ENCODE measurements at places on chromosomes 7 and 10.
A peak's percentile ranks its signal among the peaks of the same experiment; 100 is the strongest.

DNA sequence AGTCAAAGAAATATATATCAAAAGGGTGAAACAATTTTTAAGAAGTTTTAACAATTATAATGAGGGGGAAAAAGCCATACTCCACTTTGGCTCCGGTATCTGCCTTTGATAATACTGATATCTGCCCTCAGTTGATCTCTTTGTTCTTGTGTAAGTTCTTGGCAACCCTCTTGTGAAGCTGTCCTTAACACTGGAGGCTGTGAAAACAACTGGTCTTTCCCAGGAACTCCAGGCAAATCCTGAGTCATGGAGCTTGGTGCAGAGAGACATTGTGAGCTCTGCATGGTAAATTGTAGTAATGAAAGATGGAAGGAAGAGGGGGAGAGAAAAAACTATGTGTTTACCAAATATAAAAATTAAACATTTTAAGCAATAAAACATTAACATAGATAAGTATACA is 11.9 kb upstream of the ERVW-1 start:
- DNase-seq = no peak

DNA sequence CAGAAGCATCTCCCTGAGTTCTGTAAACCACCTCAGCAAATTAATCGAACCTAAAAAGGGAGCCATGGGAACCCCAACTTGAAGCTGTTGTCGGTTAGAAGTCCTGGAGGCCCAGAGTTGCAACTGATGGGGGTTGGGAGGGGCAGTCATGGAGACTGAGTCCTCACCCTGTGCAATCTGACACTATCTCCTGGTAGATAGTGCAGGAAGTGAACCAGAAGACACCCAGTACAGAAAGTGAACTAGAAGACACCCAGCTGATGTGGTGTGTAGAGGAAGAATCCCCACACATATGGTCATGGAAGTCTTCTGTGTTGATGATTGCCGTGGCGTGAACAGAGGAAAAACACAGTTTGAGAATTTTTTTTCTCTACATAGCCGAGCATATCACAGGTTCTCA is 58.8 kb upstream of the SRRM3 start:
- no peak for DNase-seq

DNA sequence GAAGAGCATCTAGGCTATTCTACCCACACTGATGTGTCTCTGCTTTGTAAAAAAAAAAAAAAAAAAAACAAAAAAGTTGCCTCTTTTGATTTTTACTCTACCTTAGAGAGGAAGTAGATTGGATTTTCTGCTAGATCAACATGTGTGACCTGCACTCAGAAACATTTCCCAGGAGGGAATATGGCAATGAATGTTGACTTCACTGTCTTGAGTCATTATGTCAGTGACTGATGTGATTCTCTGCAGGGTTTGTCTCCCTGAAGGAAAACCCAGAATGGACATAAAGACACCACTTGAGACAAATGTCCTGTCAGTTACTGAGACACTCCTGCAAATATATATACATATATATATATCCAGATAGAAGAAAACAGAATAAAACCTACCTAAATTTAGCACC is 370.3 kb downstream of the BMPER start:
- DNase-seq = no peak

DNA sequence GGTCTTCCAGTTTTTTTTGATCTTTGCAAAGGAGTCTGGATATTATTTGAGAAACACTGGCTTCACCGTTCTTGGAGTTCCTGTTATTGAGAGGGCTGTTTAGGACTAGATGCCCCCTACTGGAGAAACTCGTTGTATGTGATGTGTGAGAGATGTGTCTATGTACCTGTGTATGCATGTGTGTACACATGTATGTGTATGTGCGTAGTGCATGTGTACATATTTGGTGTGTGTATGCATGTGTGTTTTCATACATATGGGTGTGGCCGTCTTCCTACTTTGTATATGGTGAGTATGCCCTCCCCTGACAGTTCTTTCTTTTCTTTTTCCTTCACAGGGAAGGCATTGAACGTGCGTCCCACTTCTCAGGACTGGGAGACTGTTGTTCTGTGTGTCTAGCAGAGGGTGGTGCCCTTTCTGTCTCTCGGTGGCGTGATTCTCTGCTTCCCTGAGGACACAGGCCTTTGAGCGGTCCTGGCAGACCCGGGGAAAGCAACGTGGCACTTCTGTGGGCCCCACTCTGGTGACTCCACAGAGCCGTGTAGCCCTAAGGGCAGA is 3.0 kb upstream of the CALHM3 start:
- peak; percentile 78 for DNase-seq

DNA sequence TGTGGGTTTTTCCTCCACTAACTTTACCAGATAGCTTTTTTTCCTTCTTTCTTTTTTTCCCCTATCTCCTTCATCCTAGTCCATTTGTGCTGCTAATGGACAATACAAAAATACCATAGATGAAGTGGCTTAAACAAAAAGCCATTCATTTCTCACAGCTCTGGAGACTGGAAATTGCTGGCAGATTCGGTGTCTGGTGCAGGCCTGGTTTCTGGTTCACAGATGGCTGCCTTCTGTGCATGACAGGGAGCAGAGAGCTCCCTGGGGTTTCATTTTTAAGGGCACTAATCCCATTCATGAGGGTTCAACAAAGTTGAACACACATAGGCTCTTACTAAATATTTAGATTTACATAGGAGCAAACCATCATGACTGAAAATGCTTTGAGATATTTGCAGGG is 467.4 kb downstream of the TYW1 start:
- DNase-seq = no peak

DNA sequence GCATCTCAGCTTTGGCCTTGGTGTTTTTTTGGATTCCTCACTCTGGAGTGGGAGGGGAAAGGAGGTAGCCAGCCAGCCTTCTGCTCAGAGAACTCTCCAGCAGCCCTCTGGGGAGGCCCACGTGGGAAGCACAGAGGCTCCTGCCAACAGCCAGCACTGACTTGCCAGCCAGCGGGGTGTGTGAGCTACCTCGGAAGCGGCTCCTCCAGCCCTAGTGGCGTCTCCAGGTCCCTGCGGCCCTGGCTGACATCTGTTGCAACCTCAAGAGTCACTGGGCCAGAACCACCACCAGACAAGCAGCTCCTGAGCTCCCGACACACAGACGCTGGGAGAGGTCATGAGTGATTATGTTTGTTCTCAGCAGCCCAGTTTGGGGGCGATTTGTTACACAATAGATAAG is 180.2 kb upstream of the FZD8 start:
- no peak for DNase-seq

DNA sequence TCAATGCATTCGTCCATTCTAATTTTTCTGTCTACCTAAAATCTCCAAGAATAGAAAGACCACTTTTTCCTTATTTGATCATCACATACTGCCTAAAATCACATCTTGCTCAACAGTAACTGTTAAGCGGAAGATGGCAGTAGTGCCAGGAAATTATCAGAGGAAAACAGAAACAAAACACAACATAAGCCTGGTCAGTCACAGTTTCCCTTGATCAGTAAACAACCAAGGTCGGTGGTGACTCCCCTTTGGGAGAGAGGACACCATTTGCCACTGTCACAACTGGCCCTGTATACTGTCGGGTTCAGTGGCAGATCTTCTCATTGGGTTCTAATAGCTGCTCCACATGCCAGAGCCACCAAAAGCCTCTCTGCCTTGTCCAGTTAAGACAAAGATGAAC is 106.6 kb downstream of the PLXNA4 start:
- DNase-seq = no peak

DNA sequence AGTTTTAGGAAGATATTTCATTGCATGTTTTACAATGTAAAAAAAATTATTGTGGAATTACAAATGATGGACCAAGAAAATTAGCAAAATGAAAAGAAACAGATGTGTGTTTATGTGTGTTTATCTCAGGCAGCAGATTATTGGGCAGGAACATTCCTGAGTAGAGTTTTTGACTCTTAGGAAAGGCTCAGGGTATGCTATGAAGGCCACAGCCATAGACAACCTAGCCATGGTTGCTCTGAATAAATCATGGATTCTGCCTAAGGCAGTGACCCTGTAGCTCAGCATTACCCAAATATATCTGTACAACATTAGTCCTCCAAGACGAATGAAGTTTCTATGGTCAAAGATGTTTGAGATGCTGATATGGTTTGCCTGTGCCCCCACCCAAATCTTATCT is 298.3 kb downstream of the PTEN start:
- DNase-seq = no peak

GRCh38 chr7:41885078-41885477 is 182.2 kb upstream of the INHBA start:
- no peak for DNase-seq

DNA sequence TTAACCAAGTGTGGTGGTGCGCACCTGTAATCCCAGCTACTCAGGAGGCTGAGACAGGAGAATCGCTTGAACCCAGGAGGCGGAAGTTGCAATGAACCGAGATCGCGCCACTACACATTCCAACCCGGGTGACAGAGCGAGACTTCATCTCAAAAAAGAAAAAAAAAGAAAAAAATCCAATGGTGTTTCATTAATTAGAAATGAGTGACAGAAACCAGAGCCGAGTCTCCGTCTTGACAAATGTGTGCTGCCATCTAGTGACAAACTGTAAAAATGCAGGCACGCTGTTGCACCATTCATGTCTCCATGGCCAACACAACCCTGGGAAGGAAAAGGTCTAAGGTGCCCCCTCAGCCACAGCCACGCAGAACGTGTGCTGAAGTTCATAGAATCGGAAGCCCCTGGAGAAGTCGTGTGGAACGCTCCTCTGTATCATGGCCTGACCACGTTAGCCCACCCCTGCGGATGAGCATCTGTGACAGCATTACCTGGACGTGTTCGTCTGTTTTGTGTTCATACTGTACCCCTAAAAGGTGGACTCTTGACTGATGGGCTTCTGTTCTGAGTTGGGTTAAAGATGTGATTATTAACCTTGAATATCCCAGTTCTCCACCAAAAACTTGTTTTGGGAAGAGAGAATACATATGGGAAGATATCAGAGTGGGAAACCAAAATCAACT is 94.9 kb downstream of the LYZL2 start:
- peak; percentile 50 for DNase-seq

DNA sequence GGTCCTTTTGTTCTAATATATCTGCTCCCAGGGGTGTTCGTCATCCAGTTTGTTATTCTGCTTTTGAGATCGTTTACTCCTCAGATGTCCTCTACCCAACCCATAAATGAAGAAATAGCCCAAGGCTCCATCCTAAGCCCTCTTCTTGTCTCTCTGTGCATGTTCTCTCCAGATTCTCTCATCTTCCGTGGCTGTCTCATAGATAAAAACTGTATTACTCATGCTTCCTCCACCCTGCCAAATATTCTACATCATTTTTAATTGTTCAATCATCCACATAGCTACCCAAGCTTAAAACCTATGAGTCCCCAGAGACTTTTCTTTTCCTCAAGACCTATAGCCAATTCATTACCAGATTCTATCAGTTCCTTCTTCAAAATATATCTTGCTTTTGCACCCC is 44.9 kb downstream of the CAV1 start:
- no peak for DNase-seq

DNA sequence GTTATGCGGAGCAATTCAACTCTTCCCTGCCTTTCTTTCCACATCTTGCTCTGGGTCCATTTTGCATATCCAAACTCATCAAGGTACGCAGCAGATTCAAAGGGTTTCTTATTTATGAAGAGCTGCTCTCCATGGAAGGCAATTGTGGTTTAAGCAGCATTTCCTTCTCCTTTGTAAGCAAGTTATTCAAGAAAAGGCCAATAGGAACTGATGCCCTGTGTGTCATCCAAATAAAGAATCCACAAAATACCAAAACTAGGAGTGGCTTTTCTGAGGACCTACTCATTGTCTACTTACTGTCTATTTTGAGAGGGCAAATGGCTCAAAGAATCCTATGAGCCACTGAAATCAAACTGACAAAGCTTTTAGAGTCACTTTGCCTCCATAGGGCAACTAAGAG is 253.1 kb downstream of the PTEN start:
- DNase-seq = no peak

DNA sequence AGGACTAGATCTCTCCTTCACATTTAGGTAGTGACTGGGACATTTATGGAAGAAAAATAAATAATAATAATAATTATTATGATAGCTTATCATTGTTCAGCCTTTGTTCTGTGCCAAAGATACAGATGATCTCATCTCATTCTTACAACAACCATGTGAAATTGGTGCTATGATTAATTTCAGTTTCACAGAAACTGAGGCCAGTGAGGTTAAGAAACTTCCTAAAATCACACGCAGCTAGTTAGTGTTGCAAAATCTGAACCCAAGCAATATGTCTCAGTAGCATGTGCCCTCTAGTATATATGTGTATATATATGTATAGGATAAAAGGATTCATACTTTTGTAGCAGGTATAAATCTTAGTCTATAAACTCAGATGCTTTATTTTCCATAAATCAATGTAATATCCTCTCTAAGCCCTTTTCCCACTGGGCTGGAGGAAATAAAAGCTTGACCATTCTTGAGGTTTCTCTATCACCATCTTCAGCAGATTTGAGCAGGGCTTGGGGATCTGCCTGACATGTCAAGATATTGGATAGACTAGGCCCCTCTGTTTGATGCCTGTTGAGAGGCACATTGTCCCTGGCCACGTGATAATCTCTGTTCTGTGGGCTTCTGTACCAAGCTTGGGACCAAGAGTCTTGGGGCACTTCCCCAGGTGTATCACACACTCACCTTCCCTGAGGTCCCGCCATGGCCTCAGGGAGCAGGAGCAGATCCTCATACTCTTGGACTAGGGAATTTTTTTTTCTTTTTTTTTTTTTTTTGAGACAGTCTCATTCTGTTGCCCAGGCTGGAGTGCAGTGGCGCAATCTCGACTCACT is 172.6 kb upstream of the NRP1 start:
- DNase-seq = no peak

DNA sequence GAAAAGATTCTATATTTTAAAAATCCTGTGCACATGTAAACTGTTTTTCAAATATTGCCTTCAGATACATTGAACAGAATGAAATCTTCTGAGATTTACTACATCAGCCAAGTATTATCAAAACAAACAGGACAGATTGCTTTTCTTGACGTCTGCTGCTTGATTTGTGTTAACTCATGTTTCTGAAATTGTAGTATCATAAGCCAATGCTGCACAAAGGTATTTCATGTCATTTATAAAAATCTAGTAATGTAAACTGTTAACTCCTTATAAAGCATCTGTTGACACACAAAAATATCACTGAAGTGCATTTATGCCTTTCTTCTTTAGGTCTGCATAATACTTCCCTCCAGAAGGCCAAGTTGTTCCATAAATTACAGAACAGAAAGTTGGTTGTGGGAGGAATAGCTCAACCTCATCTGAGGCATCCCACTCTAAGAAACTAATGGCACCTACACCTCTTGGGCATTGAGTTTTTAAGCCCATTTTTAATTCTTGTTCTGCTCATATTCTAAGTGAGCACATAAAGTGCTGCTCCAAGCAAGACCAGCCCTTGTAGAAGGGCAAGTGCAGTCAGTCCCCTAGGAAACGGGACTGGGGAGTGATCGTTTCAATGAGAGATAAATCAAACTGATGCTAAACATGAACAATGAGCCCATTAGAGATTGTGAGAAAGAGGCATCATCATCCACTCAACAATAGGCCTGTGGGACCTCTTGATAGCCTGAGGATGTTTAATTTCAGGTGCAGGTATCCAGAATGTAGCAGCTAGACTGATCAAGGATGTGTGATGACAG is 28.5 kb downstream of the CAV1 start:
- DNase-seq = no peak

DNA sequence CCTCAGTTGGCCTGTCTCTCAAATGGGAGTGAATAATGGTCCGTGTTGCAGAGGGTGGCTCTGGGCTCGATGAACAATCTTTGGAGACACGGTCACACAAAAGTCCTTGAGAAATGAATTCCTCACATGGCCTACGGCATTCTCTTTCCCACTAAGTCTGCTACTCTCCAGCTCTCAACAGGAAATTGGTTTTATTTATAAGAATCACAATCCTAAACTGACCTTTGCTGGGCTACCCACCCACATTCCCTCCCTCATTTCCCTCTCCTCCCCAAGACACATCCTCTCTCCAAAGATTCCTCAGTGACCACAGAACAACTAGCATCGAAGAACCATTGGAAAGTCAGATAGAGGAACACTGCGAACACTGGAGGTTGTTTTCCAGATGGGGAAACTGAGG is 4.7 kb downstream of the AFAP1L2 start:
- no peak for DNase-seq

Measured in SHP77 (cell line).